T-helper 2 cell (primary cell): ENCODE measurements at places on chromosomes 13 and 19.

GRCh38 chr19:7787141-7787540, 24.1 kb downstream of the CLEC4M start:
- no peak for DNase-seq

GRCh38 chr19:33207903-33208302, 13.8 kb downstream of the LRP3 start:
- no peak for DNase-seq

- no peak for DNase-seq
Observed at GRCh38 chr13:36921631-36922301, 1.7 kb upstream of the SMAD9 start.

GRCh38 chr13:110719036-110719710, 5.7 kb downstream of the ING1 start:
- DNase-seq: no peak

DNA sequence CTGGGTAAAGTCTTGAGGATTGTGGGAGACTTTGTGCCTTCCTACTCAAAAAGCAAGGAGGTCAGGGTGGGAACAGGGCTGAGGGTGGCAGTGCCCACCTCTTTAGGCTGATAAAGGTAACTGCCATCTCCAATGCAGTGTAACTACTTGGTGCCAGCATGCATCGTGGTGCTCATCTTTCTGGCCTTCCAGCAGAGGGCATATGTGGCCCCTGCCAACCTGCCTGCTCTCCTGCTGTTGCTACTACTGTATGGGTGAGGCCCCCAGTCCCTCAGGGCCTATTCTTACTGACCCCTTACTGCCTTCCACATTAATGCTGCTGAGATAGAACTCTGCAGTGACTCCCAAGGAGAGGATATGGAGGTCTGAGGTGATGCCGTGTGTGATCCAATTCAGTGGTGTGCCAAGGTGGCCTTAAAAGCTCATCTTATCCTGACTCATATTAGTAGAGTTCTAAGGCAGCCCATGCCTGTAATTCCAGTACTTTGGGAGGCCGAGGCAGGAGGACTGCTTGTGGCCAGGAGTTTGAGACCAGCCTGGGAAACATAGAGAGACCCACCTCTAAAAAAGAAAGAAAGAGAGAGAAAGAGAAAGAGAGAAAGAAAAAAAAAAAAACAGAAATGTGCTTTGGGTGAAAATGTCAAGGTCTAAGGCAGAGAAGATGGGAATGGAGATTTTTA, 9.7 kb upstream of the ARHGAP45 start:
- DNase-seq: peak; percentile 81

DNA sequence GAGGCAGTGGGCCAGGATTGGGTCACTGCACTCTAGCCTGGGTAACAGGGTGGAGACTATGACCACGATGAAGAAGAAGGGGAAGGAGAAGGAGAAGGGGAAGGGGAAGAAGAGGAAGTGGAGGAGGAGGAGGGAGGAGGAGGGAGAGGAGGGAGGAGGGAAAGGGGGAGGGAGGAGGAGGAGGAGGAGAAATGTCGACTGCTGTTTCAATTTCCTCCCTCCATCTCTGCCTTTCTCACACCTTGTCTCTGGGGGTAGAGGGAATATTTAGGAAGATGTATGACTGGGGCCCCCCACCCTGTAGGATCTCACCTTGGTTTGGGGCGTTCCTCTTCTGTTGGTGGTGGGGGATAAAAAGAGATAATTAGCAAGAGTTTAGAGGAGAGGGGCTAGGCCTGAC, 3.8 kb downstream of the TNNT1 start:
- DNase-seq: no peak

DNA sequence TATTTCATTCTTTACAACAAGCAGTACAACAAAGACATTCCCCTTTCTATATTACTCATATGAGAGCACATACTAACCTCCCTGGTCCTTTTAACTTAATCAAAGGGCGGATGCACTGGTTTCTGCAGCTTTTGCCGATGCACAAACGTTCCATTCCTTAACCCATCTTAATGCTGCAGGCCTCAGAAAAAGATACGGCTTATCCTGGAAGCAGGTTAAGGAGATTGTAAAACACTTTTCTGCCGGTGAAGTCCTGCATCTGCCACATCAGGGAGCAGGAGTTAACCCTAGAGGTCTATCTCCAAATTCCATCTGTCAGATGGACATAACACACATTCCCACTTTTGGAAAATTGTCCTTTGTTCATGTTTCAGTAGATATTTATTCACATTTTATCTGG, 11.5 kb upstream of the ZNF814 start:
- no peak for DNase-seq

GRCh38 chr13:98083507-98083906, 59.4 kb upstream of the FARP1 start:
- DNase-seq: no peak

DNA sequence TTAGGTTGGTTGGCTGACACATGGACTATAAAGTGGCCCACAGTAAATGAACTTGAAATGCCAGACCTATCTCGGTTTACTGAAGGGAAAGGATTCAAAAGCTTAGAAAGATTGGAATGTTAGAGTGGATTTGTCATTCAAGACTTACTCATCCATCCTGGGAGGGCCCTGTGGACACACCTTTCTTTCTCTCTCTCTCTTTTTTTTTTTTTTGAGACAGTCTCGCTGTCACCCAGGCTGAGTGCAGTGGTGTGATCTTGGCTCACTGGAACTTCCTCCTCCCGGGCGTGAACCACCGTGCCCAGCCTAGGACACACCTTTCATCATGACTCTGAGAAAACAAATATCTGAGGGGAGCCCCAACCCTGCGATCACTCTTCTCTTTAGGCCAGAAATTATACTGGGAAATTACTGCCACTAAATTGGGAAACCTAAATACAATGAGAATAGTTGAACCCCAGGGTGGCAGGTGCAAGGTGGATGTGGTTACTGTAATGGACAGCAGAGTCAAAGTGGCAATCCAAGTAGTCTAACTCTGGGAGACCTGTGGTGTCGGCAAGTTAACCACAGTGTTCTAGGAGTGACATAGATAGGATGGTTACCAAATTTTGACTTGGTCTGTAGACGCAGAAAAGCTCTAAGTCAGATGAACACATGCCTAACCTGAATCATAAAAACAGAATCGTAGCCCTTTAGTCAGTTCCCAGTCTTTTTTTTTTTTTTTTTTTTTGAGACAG, 47.1 kb upstream of the ZMYM5 start:
- DNase-seq: no peak

GRCh38 chr19:52664461-52664860, 26.3 kb upstream of the ZNF83 start:
- no peak for DNase-seq

DNA sequence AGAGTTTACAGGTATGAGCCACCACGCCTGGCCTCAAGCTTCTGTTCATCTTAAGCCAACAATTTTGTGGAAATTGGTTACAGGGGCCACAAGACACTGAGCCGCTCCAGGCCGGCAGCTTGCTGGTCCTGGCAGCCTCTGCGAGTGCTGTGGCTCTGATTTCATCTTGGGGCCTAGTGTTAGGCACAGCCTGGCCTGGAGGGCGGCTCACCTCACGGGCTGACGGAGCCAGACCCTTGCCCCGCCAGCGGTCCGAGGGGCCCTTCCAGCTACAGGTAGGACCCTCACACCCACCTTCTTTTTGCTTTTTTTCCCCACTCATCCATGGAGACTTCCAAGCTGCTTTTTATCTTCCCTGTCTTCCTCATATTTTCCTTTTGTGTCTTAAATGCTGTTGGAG, 8.6 kb downstream of the ZNF544 start:
- DNase-seq: no peak

- DNase-seq: no peak
Observed at GRCh38 chr19:31167690-31168089, 181.5 kb downstream of the TSHZ3 start.

GRCh38 chr13:86510792-86511191, 711.6 kb upstream of the SLITRK6 start:
- peak; percentile 1 for DNase-seq

DNA sequence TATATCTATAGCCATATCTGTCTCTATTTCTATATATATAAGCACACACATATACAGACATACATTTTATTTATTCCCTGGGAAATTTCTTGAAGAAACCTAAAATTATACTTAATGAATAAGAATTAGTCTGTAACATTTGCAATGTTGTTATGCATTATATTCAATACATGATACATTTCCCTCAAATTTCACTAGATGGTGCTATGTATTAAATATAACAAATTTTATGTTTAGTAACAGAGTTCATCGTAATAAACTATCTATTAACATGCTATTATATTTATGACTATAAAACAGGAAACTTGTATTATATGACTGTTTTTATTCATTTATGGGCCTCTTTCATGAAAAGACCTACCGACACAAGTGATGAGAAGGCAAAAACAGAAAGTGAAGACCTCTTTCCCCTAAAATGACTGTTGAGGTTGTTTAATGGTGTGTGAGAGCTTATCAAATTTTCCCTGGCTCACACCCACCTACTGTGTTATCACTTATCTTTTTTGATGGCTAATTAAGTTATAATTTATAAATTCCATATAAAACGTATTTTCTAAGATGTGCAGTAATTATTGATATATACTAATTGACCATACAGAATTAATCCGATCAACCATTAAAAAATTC, 881.9 kb downstream of the SLITRK6 start:
- DNase-seq: no peak

DNA sequence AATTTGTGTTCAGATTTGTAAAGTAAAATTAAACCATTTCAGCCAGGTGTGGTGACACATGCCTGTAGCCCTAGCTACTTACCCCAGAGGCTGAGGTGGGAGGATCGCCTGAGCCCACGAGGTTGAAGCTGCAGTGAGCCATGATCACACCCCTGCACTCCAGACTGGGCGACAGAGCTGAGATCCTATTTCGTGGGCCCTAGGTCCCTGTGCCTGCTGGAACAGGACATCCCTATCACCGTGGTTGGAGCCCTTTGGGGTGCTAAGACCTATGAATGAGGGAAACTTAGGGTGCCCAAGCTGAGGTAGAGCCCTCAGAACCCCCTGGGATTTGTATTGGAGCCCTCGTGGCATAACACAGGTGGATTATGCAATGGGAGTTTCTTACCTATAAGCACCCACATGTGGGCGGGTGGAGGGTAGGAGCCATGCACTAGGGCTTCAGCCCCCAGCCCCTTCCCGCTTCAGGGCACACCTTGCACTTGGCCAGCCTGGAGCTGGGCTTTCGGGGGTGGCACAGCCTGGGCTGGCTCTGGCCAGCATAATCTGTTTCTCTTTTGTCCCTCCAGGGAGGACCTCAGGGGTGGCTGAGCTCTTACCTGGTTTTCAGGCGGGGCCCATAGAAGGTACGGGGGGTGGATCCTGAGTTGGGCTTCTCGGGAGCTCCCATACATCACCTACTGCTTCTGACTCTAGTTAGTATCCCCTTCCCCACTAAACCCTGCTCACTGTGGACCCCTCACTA, 7.2 kb upstream of the USF2 start:
- no peak for DNase-seq

GRCh38 chr13:64718116-64718515, 2512.0 kb downstream of the PCDH9 start:
- no peak for DNase-seq

GRCh38 chr13:51549050-51549449, 35.2 kb upstream of the WDFY2 start:
- DNase-seq: no peak

GRCh38 chr19:55678121-55678671, 3.2 kb downstream of the EPN1 start:
- no peak for DNase-seq

GRCh38 chr13:53743906-53744305, 715.3 kb downstream of the OLFM4 start:
- DNase-seq: no peak

DNA sequence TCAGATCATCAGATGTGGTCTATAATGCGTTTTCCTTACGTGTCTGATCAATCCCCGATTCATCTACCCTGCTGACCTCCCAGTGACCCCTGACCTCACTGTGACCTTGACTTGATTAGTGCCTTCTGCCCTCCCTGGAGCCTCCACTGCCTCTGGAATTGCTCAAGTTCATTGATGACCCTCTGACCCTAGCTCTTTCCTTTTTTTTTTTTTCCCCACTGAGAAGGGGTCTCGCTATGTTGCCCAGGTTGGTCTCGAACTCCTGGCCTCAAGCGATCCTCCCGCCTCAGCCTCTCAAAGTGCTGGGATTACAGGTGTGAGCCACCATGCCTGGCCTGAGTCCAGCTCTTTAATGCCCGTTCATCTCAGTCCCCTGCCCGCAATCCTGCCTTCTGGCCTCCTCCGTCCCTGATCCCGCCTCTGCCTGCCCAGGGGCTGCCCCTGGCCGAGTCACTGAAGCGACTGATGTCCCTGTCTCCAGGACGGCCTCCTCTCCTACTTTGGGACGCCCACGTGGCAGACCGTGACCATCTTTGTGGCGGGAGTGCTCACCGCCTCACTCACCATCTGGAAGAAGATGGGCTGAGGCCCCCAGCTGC, 4.0 kb upstream of the FTL start:
- no peak for DNase-seq
